Vagina (tissue), 2 donors: ENCODE measurements at places on chromosomes 12 and 14.

DNA sequence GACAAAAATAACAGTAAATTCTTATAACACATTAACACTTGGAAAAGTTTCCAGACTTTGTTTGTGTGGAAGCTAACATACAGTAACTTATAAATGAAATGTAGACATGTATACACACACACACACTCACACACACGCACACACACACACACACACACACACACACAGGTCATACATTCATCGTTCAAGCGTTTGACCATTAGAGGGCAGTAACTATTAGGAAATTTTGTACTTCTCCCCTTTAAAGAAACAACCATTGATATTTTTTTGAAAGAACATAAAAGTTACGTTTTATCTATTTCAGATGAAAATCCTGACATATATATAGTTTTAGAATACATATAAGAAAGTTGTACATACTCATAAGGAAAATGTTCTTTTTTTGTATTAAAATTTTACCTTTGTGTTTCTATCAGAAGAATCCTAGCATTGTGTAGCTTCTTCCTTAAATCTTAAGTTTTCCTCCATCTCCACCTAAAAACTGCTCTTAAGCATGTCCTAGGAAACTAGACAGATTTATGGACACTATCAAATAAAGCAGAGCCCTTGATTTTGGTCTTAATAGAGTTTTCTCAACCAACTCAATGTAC lies 29.0 kb downstream of the PTPRQ start:
- DNase-seq: no peak

DNA sequence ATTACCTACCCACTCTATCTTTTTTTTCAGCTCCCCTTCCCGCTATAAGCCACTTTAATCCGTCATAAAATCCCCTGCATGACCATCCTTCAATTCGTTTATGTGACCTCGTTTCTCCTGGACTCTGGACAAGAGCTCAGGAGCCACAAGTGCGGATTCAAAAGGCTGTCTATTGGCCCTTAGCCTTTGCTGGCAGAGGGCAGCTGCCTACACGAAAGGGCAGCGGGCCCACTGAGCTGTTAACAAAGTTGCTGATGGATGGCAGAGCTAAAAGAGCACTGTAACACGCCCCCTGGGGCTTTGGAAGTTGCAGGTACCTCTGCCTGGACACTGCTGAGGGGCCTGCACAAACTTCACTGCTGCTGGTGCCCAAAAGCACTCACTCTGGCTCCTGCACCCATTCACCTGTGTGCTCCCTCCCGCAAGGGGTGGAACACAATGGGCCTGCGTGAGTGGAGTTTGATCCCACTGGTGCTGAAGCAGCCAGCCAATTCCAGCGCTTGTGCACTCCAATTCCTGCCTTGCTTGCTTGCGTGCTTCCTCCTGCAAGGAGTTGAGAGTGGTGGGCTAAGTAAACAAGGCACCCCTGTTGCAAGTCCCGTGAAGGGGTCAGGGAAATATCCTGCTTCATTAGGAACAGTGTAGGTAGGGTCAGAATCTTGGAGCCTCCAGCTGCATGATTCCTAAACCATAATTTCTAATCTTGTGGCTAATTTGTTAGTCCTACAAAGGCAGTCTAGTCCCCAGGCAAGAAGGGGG lies 10.6 kb upstream of the DRAM1 start:
- no peak for DNase-seq

- DNase-seq: no peak
Observed at GRCh38 chr14:79573486-79573885, 637.8 kb downstream of the DIO2 start.

- peak; percentile 42 for DNase-seq
Observed at GRCh38 chr12:106049105-106049504, 89.6 kb downstream of the NUAK1 start.

- DNase-seq: no peak
Observed at GRCh38 chr12:56574210-56574609, 52.6 kb downstream of the RBMS2 start.

DNA sequence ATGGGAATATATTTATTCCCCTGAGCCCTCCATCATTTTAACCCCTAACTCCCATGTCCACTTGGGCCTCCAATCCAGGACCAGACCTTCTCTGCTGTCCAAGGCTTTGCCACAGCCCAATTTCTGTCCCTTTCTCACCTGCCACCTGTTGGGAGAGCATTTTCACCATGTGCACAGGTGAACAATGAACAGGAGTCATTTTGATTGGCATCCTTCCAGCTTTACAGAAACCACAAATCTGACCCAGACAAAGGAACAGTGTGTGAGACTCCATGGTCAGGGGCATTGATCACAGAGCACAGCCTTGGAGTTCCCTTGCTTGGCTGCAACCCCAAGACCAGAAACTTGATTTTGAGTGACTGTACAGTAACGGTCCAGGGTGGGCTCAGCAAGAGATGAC lies 91.9 kb downstream of the CRACR2A start:
- DNase-seq: no peak

GRCh38 chr14:94408546-94409095 lies 20.2 kb upstream of the SERPINA1 start:
- peak; percentile 16 for DNase-seq

DNA sequence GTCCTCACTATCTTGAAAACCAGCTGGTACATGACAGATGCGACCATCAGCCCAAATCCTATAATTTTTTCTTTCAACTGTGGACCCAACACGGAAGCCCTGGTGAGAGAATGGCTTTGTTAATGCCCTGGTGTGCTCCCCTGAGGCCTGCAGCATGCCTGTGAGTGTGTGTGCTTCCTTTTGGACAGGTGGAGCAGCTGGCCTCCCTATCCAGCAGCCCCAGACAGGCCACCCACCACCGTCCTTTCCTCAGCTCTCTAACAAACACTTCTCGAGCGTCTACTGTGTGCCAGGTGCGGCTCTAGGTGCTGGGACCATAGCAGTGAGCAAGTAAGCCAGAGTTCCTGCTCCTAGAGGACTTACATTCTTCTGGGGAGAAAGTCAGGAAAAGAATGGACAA lies 78.9 kb upstream of the GZMB start:
- DNase-seq: no peak

DNA sequence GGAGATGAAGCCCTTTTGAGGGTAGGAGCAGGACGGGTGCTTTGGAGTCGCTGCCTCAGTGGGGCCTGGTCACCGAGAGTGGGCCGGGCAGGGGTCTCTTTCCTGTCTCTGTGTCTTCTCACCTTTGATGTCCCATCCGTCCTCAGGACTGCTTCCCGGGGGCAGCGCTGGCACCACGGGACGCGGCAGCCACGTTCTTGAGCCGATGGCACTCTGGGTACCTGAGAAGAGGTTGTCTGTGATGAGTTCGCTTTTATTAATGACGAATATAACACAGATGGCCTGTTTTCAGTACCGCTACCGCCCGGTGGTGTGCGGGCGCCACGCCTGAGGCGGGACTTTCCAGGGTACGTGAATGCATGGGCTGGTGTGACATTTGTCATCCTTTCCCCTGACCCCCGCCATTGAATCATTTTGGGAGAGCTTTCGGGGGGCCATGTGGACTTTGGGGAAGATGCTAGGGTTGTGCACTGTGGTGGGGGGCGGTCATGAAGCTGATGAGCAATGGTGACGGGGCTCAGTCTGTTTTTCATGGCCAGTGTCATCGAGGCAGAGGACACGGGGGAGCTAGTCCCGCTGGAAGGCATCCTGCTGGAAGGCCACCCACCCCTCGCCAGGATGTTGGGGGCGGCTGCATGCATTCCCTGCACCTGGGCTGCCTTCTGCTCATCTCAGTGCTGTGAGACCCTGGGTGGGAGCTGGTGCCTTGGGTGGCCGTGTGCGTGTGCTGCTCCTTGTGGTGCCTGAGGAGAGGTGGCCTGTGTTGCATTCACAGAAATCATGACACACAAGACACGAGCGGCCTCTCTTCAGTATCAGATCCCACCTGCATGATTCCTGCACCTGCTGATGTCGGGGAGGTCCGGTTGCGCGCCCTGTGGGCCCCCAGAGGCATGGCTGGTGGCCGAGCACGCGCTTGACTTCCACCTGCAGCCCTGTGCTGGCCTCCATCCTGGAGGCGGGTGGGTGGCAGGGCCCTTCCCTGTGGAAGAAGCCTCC lies 162.5 kb upstream of the RTL1 start:
- DNase-seq: no peak

GRCh38 chr12:74449872-74450271 lies 87.8 kb upstream of the ATXN7L3B start:
- no peak for DNase-seq
